ENCODE measurements at places on chromosomes 6 and 20.

GRCh38 chr6:129273161-129273560, 390.2 kb downstream of the LAMA2 start:
- no peak for DNase-seq

- DNase-seq, result no peak
Measured at GRCh38 chr20:58742668-58743566, 50.3 kb downstream of the NPEPL1 start.

- no peak for DNase-seq
Measured at GRCh38 chr20:59448196-59448595, 147.8 kb downstream of the EDN3 start.

DNA sequence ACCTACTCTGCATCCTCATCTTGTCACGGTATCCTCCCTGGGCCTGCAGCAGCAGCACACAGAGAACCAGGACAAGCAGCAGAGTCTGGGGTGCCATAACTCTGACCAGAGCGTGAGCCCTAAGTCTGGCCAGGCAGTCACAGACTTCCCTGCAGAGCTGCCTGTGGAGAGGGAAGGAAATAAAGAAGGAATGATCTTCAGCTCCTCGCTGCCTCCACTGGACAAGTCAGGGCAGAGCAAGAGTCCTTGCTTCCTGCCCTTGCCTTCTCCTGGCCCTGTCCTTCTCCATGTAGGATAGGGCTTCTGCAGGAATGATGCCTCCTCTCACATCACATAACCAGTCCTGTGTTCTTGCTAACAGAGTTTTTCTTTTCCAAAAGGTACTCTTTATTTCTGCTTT, 15.9 kb upstream of the WFDC11 start:
- DNase-seq, result no peak

DNA sequence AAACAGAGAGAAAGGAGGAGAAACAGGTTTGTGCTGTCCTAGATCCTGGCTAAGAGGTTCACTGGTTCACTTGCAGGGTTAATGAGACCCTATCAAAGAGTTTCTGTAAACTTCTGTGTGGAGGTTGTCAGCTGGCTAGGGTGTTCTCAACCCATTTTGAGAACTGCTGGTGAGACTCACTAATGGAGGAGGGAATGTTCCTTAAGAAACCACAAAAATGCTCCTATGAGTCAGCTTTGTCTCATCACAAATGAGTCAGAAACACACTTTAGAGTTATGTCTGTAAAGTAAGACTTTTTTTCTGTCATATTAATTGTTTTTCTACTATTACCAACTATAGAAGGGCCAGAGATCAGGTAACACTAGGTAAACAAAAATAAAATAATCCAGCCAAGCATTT, 884.4 kb downstream of the PHF3 start:
- no peak for DNase-seq

DNA sequence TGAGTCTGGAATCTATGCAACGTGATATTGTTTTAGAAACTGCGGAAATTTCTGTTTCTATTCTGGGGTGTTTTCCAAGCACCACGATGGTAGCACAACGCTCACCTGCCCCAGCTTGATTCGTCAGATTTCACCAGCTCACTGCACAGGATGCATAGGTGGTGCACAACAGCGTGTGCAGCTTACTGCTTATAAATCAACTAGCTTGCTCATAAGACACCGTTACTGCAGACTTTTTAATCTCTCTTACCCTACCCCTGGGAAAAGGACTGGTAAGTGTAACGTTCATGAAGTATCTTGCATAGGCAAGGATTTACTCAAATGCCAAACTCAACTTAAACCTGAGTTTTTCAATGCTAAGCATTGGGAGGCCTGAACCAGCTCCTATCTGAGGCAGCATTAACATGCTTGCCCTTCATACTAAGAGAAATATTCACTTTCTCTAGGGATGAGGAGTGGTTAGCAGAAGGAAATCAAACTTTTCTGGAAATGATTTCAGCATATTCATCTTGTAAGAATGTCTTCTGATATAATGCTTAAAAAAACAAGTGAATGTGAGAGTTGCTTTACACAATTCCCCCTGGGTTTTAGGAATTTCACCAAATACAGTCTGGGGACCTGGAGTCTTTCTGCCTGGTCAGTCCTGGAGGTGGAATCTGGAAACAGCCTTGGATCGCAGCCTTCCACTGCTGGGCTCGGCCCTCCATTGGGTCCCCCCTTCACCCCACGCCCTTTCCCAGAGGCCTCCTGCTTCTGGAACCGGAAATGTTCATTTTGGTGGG, 100.6 kb downstream of the DACT2 start:
- DNase-seq, result no peak

DNA sequence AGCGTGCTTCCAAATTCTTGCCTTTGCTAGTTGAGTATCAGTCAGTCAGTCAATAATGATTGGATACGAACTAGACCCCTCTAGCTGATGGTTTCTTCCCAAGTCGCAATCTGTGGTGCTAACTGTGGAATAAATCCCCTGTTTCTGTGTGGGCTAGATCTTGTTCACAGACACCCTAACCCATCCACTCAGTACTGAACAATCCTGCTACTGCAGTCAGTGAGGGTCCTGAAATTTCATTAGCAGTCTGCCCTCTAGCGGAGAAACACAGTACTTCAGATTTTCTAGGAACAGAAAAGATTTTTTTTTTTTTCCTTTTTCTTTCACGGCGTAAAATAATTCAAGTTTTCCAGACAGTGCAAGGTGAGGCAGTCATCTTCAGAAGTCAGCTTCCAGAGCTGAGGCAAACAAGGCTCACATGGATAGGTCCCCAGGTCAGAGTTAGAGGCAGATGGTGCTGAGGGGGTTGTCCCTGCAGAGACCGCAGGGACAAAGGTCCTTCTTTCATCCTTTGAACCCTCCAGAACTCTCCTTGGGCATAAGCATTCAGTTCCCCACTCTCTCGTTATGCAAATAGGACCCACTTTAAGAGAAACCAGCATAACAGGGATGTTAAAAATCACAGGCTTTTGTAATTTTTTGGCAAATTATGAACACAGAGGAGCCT, 119.6 kb downstream of the SCML4 start:
- no peak for DNase-seq

DNA sequence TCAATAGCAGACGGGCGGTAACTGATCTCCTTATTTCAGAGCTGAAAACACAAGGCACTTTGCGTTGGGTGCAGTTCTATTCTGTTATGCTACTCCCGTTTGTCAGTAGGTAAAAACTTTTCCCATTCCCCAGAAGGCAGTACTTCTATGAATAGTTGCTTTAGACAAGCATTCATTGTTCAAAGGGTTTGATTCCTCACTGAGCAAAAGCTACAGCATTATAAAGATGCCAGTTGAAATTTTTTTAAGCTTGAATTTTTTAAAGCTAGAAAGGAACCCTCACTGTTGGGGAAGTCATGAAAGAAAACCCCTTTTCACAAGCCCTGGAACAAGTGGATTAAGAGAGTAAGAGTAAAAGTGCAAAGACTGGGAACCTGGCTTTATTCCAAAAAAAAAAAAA, 42.3 kb downstream of the FUT9 start:
- DNase-seq, result no peak

- no peak for DNase-seq
Measured at GRCh38 chr20:7240490-7240889, 473.0 kb downstream of the BMP2 start.

GRCh38 chr20:32580970-32581838, 3.9 kb downstream of the NOL4L start:
- no peak for DNase-seq

DNA sequence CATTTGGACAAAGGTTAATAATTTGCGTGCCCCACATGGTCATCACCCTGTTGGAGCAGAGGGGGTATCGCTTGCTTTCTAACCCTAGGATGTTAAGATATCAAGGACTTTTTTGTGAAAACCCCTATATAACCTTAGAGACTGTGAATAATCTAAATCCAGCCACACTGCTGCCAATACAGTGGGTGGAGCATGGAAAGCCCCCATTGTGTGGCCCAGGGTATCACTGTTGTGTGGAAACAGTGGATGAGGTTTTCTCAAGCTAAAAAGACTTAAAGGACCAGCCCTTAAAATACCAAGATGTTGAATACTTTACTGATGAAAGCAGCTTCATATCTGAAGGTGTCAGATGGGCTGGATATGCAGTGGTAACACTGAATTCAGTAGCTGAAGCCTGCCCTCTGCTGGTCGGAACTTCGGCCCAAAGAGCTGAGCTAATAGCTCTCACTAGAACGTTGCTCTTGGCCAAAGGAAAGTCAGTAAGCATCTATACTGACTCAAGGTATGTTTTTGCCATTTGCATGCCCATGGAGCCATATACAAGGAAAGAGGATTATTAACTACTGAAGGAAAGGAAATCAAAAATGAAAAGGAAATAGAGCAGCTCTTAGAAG, 695.2 kb downstream of the PHF3 start:
- peak; percentile 5 for DNase-seq

GRCh38 chr6:158506601-158507000, 53.3 kb upstream of the TMEM181 start:
- DNase-seq, result no peak

- DNase-seq, result peak; percentile 7
Measured at GRCh38 chr20:44211177-44212039, 837 bp upstream of the OSER1 start.

DNA sequence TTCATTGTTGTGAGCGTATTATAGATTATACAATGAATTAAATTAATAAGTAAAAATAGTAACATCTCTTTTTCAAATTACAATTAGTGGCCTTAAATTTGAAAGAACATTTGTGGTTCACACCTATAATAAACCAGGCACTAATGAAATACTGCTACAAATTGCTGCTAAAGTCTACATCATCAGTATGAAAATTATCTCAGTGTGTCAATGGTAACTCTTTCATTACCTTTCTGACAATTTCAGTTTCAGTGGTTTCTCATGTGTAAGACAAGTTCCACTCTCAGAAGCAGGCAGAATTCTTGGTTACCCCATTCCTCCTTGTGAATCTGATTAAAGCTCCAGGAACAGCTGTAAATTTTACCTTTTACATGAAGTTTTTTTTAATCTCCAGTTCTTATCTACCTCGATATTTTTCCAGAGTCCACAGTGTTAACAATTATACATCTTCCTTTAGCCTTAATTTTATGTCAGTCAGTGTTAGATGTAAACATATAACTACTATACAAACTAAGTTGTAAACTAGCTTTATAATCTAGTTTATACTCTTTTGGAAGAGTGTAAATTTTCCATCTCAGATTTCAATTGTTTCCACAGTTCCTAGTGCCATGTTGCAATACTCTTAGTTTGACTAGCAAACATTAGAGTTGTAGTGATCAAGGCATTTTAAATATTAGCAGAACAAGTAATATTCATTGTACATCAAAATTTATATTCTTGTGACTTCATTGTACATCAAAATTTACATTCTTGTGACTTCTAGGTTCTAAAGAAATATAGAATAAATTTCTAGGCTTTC, 1038.4 kb downstream of the EPHA7 start:
- no peak for DNase-seq

DNA sequence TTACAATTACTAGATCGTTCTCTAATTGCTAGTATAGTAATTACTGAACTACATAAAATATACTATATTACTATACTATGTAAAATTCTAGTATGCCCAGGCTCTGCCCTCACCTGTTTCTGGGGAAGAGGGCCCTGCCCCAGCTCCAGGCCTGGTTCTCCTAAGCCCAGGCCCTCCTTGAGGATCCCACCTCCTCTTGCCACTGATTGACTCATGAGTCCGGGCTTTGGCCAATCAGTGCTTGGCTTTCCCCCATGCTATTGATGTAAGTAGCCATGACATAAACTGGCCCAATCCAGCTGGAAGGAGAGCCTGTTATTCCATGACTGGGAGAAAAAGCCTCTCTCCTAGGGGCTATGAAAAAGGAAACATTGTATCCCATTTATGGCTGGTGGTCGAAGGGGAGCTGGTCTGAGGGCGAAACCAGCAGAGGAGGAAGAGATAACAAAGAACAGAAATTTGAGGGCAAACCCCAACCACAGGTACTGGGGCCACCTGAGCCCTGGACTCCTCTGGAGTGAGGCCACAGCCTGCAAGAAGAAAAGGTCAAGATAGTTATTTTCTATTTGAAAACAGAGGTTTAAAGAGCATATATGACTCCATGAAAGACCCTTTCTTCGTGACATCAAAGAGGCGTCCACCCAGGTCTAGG, 129.3 kb upstream of the CD93 start:
- no peak for DNase-seq

DNA sequence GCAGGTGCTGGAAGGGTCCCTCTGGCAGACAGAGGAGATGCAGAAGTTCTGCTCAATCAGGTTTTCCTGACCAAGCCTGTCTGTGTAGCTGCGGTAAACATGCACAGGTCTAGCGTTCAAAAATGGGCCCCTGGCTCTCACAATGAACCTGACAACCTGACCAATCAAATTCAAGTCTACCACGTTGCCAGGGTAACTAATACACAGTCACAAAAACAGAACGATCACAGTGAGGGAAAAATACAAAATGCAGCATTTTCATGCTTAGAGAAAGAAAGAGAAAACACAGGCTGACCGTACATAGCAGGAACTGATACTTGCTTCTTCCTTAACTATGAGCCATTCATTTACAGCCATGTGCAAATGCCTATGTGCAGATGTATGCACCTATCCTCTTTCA, 353.1 kb upstream of the TSHZ2 start:
- no peak for DNase-seq

GRCh38 chr20:4227085-4227821, 211.9 kb upstream of the RNF24 start:
- DNase-seq, result no peak

DNA sequence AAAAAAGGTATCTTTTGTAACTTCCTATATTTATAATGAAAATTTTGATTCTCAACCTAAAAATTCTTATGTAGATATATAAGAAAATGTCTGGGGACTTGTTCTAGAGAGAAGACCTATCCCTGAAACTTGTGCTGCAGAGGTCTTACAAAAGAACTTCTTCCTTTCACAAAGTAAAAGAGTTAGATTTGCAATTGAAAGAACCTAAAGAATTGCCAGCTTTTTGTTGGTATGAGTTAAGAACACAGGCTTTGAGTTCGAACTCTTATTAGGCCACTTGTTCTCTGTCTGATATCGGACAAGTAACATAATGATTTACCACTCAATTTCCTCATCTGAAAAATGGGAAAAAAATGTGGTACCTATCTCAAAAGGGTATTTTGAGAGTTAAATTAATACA, 162.0 kb upstream of the LAMA2 start:
- DNase-seq, result no peak

- DNase-seq, result no peak
Measured at GRCh38 chr6:145688493-145688905, 46.8 kb downstream of the EPM2A start.

- peak; percentile 72 for DNase-seq
Measured at GRCh38 chr20:13221673-13222318, 722 bp downstream of the ISM1 start.

DNA sequence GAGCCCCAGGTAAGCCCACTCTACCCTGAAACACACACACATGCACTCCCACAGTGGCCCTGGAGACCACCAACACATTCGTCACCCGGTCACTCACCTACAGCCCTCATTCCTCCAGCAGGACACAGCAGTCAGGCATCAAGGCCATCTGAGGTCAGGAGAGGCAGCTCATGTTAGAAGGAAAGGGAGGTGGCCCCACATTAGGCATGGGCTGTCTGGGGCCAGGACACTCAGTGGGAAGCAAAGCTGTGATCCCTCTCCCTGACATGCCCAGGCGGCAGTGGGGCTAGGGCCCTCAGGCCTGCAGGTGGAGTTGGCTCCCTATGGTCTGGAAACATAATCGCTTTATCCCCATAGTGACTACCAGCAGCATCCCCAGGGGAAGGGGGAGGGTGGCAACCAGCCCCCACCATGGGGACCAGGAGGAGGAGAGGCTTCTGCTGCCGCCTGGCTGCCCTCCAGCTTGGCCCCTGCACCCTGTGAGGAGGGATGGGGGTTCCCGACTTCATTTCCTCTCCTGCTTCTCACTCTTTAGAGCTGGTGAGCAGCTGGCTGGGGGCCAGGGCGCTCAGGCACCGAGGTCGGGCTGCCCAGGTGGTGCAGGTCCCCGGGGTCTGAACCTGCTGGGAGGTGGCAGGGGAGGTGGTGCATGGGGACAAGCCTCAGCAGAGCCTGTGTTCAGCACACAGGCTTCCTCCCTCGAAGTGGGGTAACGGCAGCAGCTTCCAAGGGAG, 76.6 kb upstream of the CST7 start:
- DNase-seq, result no peak

Data from stimulated activated CD4-positive, alpha-beta T cell treated with anti-CD3 and anti-CD28 coated beads, Interleukin-4, amount 100 ng/mL, for 1 hour (primary cell).